Activated CD4-positive, alpha-beta T cell treated with anti-CD3 and anti-CD28 coated beads, Interleukin-2, amount 50 U/mL, for 16 hours (primary cell): ENCODE measurements at places on chromosomes 7 and 10.

DNA sequence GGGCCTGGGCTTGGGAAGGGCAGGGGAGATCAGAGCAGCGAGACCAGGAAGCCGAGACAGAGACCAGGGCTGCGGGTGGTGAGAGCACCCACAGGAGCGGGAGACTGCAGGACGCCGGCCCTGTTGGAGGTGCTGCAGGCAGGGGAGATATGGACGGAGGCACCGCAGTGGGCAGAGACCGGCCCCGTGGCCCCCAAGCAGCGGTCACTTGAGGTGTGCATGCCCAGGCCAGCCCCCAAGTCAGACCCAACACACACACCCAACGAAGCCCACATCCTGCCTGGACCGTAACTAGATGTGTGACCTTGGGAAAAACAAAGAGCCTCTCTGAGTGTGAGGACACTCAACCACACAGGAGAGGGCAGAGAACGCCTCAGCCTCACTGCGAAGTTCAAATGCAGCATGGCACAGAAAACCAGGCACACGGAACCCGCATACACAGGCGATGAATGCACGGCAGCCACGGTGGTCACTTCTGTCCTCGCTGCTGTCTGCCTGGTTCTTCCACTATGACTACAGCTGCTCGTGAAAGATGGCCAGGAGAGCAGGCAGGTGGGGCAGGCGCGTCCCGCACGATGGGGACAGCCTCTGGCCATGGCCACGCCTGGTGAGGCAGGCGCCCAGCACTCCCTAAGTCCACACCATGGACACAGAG, 214.7 kb downstream of the MAD1L1 start:
- no peak for DNase-seq

- DNase-seq, result peak; percentile 37
Observed at GRCh38 chr10:110045772-110046171, 38.0 kb downstream of the ADD3 start.

DNA sequence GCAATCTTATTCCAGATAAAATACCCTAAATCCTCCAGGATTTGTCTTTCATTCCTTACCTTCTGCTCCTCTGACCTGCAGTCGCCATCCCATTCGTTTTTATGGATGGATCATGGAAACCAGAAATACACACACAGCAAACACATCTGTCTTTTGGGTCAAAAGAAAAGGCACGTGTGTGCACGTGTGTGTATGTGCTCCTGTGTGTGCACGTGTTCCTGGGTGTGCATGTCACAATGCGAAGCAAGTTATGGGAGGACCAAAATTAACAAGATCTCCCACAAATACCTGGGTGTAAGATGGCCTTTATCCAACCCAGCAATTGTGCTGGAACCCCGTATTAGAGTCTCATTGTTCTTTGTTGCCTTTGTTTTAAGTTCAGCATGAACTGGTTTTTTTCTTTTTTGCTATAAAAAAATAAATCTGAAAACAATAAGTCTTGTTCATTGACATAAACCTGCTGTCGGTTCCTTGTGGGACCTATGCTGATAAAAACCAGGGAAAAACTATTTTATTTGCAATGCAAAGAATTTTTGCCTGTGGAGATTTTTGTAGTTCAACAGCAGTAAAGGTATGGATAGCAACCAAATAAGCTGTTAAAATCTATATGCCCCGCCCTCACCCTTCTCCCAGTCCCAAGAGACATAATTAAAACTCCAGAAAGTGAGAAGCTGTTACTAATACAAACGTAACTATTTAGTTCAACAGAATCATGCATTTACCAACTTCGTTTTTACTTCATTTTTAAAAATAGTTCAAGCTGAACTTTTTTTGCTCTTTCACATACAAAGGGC, 229.6 kb downstream of the CREB5 start:
- DNase-seq, result no peak

DNA sequence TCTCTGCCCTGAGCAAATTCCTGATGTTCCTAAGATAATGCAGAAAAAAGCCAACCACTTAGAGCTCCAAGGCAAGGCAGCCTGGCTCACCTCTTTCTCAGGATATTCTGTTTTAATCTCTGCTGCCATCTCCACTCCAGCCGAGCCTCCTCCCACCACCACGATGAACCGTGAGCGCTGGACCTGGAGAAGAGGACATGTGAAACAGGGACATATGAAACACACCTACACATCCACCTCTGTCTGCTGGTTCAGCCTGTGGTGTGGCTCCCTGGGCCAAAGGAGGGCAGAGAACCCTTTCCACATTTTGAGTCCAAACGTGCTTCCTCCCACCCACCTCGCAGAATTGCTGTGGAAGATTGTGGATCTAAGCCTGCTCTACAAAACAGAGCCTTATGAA, 12.2 kb downstream of the AIFM2 start:
- DNase-seq, result no peak

GRCh38 chr10:123039632-123039930, 30.8 kb downstream of the ACADSB start:
- DNase-seq, result no peak

- DNase-seq, result no peak
Observed at GRCh38 chr10:91551856-91552255, 81.0 kb downstream of the PPP1R3C start.

DNA sequence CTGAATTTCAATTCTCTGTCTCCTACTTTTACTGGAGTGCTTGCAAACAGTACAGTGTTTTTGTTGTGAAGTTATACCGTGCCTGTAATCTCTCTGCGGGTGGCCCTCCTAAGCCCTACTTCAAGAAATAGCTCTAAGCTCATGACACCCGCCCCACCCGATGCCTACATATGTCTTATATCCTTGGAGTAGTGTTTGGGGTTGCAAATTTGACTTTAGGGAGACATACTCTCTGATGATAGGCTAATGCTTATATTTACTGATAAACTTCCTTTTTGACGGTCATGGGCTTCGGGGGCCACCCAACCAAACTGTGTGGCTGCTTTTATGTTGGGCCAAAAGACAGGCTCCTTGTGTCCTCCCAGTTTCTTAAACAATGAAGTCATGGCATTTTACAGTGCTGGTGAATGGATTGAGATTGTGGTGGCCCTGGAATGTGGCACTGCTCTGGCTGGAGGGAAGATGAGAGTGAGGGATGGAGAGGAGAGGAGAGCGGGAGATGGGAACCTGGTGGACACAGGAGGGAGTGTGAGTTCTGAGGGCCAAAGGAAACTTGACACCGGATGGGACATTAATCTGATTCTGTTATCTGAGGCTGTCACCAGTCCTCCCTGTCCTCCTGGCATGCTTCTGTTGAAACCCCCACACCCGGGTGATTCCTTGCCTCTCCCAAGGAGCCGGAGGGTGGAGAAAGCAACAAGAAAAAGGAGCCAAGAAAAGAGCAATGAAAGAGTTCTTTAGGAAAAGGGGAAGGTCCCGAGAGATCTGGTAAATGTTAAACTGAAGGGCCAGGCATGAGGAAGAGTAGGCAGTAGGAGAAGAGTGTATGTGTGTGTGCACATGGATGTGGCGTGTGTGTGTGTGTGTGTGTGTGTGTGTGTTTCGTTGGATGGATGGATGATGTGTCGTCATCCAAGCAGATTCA, 113.3 kb downstream of the TCF7L2 start:
- no peak for DNase-seq

DNA sequence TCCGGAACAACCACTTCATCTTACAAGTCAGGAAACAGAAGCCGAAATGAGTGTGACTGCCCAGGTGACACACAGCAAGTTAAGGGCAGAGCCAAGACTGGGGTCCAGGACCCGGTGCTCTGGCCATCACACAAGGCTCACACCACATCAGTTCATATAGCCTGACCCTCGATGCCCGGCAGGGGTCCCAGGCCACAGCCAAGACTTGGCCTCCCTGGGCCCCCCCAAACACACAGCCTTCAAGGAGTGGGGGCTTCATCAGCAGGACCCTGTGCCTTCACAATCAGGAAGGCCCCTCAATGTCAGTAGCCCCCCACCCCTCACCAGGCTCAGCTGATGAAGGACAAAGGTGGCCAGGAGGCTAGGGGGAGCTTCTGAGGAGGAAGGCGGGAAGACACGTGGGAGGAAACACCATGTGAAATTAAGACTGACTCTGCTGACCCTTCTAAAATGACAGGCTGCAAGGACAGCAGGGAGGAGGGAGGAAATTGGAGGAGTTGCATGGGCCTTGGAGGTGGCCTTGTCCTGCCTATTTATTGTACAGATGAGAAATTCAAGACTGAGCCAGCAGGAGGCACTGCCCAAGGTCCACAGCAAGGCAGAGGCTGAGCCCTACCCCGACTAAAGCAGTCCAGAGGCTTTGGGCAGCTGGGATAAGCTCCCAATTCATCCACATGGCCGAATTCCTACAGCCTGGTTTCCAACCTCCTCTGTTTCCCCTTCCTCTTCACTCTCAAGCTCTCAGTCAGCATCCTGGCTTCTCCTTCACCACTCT, 216.1 kb upstream of the ZMIZ1 start:
- no peak for DNase-seq

DNA sequence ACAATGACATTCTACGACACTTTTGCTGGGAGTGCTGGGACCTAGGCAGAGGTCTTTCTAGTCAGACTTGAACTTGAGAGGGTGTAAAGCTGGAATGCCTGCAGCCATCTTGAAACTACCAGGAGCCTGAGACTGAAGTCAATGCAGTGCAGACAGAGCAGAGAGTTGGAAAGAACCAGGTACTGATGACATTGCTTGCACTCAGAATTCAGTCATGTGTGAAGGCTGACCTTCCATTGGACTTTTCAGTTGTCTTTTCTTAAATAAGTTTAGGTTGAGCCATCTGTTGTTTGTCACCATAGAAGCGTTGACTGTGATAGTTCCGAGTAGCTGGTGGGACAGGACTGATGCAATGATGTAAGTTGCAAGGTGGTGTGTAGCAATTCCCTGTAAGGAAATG, 3.1 kb upstream of the PLPP4 start:
- DNase-seq, result no peak

- DNase-seq, result no peak
Observed at GRCh38 chr10:13366891-13367290, 18.8 kb upstream of the SEPHS1 start.

DNA sequence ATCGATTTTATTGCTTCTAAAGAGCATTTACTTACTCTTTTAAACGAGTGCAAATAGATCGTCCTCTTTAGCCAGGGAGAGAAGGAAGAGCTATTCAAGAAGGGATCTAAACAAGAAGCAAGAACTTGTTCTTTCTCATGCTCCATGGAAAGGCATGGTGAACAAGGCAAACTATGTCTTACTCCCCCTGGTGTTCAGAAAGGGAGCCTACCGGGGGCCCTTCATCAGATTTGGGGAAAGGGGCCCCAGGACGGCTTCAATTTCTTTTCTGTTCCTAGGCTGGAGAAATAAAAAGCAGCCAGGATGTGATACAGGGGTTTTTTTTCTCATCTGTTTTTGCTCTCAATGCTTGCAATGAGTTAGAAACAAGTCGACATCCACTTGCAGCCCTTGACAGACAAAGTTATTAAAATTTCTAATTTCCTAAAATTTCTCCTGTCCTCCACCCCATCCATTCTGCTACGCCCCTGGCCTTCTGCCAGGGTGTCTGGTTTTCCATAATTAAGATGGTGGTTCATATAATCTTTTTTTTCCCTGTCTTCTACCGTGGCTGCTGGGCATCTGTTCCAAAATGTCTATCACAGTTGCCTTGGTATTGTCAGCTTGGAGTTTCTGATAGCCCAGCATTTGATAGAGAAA, 214.4 kb downstream of the CREB5 start:
- peak; percentile 27 for DNase-seq

- no peak for DNase-seq
Observed at GRCh38 chr7:23971031-23971430, 261.0 kb downstream of the STK31 start.

GRCh38 chr7:141354251-141354650, 197.0 kb upstream of the AGK start:
- DNase-seq, result peak; percentile 10

DNA sequence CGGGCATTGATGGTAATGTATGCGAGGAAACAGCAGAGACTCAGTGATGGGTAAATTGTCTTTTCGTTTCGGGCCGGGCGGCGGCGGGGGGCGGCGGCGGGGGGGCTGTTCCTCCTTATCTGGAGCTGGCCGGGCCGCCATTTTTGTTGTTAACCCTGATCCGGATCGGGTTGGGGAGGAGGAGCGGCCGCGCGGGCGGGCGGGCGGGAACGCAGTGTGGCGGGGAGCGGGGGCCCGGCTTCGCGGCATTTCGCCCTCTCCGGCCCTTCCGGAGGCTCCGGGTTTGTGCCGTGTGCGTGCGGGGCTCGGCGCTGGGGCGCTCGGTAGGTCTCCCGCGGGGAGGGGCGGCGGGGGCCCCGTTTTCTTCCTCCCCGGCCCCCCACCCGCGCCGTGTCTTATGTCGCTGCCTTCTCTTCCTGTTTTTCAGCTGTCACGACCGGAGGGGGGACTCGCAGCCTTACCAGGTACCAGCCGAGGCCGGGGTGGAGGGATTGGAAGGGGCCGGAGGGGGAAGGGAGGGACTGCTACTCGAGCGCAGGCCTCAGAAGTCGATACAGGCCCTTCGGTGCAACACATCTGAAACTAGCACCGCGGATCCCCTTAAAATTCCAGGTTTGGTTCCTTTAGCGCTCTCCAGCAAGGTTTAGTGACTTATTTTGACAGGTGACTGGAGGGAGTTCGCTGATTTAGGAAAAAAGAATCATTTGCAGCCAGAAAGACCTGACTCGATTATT, 820 bp downstream of the WAC start:
- peak; percentile 65 for DNase-seq

GRCh38 chr7:55189146-55189766, 170.4 kb downstream of the EGFR start:
- DNase-seq, result no peak

GRCh38 chr10:130927157-130927556, 384.4 kb downstream of the TCERG1L start:
- no peak for DNase-seq

DNA sequence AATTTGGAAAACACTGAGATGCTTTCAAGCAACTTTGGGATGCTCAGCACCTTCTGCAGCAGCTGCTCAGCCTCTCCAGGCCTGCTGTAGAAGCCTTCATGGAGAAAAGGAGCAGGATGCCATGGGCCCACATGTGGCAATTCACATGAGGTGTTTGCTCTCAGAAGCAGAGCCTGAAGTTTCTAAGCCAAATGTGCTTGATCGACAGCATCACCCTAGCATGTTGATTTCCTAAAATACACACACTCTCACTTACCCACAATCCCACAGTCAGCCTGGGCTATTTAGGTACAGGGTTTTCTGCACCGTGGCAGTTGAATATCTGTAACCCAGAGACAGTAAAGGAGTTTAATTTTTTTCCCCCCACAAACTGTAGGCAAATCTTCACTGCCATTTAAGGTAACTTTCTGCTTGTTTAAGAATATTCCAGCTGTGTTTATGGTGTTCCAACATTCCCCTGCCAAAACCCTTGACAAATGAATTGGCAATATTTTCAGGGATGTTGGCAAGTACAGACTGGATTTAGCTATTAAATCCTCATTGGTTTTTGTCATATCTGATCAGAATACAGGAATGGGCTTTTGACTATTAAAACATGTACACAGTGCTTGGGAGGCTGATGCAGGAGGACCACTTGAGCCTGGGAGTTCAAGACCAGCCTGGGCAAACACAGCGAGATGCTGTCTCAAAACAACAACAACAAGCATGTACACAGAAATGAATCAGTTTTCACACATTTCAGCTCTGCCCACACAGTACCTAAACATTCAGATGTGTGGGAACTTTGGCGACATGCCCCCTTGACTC, 244.2 kb downstream of the CELF2 start:
- DNase-seq, result no peak

DNA sequence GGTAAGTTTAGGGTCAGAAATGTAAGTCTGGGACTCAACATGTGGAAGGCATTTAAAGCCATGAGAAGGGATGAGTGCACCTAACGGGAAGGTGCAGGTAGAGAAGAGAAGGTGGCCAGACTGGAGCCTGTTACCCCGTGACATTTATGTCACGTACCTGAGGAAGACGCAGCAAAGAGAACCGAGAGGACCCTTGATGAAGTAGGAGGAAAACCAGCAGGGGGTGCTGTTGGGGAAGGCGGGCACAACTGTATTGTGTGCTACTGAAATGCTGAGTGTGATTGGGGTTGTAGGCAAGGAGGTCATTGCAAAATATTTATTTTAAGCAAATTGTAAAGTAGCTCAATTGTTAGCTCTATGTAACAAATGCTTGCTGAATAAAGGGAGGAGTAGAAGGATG, 338.2 kb upstream of the PRKCQ start:
- DNase-seq, result peak; percentile 68
